ENCODE measurements at places on chromosomes 2 and 18.

- no peak for DNase-seq
Observed at GRCh38 chr18:53796040-53796729, 428.3 kb downstream of the MBD2 start.

DNA sequence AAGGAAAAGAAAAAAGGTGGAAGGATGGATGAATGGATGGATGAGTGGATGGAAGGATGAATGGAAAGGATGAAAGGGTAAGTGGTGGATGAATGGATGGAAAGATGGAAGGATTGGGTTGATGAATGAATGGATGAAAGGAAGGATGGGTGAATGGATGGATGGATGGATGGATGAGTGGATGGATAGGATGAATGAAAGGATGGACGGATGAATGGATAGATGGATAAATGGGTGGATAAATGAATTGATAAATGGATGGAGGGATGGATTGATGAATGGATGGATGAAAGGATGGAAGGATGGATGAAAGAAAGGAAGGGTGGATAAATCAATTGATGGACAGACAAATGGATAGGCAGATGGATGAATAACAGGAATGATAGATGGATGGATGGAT is 48.2 kb upstream of the OTOF start:
- no peak for DNase-seq

- no peak for DNase-seq
Observed at GRCh38 chr2:69077252-69077950, 64.4 kb downstream of the ANTXR1 start.

DNA sequence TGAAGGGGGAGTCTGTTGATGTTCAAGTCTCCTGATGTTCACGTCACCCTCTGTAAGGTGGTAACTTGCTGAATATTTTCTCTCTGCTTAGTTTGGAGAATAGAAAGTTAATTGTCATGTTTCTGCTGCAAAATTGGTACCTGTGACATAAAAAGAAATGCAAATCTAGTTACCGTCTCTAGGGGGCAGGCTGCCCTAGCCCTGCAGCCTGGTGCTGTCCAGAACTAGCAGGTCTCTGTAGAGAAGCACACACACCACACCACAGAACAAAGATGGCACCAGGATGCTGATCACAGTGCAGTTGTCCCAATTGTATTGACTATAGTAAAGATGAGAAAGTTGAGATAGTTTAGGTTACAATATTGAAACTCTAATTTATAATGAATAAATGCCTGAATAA is 47.0 kb downstream of the SLC9A4 start:
- no peak for DNase-seq

- no peak for DNase-seq
Observed at GRCh38 chr18:14974088-14974487, 226.1 kb downstream of the ANKRD30B start.

GRCh38 chr2:113602869-113603466 is 24.1 kb upstream of the RABL2A start:
- no peak for DNase-seq

DNA sequence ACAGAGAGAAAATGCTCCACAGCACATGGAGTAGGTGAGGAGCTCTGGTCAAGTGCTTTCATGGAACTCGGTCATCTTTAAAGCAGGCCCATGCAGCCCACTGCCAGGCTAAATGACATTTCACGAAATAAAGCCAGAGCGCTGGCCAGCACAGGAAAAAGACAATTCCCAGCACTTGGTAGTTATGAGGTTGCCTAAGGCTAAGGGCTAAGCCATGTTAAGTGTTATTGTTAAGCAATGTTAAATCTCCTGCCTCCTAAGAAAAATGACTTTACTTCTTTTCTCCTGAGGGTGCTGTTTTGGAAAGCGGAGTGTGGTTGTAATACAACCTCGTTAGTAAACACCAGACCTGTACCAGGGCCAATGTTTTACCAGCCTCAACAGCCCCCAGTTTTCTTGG is 125.9 kb upstream of the NRP2 start:
- DNase-seq = no peak

GRCh38 chr2:138841459-138841858 is 61.3 kb upstream of the NXPH2 start:
- no peak for DNase-seq
